ENCODE measurements at places on chromosomes 6 and 20. TPM values are rescaled to one million over a fixed set of nuclear protein-coding genes. Genes with fewer than 3 reads are reported as not detected.

Gene HLA-DOB
- total RNA-seq: 3.3 TPM

DNA sequence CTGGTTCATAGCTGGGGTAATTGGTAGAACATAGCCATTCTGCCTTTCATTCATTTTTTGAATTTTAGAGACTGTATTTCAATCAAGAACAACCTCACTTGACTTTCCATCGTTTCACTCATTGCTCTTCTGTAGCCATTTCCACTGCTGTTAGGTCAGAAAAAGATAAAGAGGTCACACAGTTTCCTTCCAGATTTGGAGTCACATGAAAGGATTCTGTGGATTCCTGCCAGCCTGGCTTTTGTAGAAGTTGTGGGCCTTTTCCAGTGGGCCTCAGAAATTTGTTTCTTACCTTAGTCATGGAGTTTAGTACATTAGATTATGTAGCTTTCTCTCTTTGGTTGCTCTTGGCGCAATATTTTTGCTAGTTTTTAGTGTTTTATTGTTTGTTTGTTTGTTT is 157.8 kb downstream of the SASH1 start:
- H3K27ac ChIP-seq: no peak overlapping the region
- no peaks in the 10 kb centered on the region for H3K27me3 ChIP-seq
- no peak overlapping the region for H3K4me3 ChIP-seq
- H3K4me1 ChIP-seq: no peaks in the 10 kb centered on the region
- no peaks in the 10 kb centered on the region for H3K36me3 ChIP-seq

Gene TM9SF4
- 38.9 TPM for total RNA-seq

Gene ENPP4
- total RNA-seq: 8.8 TPM

GRCh38 chr6:159038914-159039884 is 5.6 kb downstream of the TAGAP start:
- peak overlapping the region; percentile 90 for H3K27ac ChIP-seq
- peak overlapping the region; percentile 54 for H3K4me3 ChIP-seq
- H3K27me3 ChIP-seq: no peaks in the 10 kb centered on the region
- H3K36me3 ChIP-seq: peaks cover 21% of the 10 kb centered on the region
- H3K4me1 ChIP-seq: peaks cover 46% of the 10 kb centered on the region
- DNase-seq: no peak

DNA sequence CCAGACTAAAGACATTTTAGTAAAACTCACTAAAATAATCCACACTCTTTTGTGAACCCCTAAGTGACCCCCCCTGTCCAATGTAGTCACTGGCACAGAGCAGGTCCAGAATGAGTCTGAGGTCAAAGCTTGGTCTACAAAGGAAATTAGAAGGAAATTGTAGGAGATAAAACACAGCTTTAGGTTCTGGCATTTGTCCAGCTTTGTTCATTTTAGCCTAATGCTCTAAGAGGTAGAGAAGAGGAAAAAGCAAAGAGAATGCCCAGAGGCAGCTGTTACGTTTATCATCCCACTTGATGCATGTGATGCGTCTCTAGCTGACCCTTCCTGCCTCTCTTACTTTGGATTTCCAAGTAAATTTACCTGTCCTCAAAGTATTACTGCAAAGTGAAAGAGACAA is 62.5 kb downstream of the CNKSR3 start:
- no peak overlapping the region for H3K27ac ChIP-seq
- no peak overlapping the region for H3K4me3 ChIP-seq
- no peak for DNase-seq

DNA sequence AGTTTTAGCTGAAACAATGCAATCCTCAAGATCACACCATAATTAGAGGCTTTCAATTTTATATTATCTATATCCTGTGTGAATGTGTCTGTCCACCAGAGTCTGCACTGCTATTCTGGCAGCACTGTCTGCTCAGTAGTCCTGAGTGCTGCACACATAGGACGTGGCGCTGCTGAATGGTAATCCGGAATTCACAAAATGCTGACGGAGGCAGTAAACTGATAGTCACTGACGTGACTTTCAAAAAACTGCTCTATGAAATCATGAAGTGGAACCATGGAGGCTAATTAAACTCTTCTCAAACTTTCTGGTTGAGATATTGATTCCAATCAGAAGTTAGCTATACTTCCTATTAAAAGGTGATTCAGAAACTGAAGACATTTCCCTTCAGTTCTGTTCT is 190.8 kb upstream of the NOX3 start:
- H3K36me3 ChIP-seq: no peaks in the 10 kb centered on the region
- H3K27ac ChIP-seq: no peak overlapping the region
- no peaks in the 10 kb centered on the region for H3K4me1 ChIP-seq
- no peaks in the 10 kb centered on the region for H3K27me3 ChIP-seq

Gene SIGLEC1
- not detected for total RNA-seq

GRCh38 chr6:280775-281468 is 11.4 kb upstream of the DUSP22 start:
- H3K27me3 ChIP-seq: peaks cover 4% of the 10 kb centered on the region
- DNase-seq: no peak
- no peak overlapping the region for H3K4me3 ChIP-seq
- no peak overlapping the region for H3K27ac ChIP-seq
- no peaks in the 10 kb centered on the region for H3K36me3 ChIP-seq
